ENCODE measurements at places on chromosomes 13 and 19.

DNA sequence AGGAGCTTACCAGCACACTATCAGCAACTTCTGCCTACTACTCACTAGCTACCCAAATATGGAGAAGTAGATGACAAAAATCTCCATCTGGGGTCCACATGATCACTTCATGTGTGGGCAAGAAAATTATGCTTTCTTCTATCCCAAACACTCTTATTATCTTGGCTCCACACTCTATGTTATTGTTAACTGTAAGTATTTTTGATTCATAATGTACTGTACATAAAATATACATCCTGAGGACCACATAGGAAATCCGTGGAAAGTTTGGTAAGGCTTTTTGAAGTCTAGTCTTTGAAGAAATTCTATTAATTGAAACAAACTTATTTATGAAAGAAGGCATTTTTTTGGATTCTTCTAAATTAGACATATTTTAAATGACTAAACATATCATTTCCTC lies 378.8 kb downstream of the DACH1 start:
- H3K4me1 ChIP-seq, result no peaks in the 10 kb centered on the region
- no peak overlapping the region for H3K27ac ChIP-seq
- DNase-seq, result no peak
- H3K27me3 ChIP-seq, result no peaks in the 10 kb centered on the region
- no peaks in the 10 kb centered on the region for H3K36me3 ChIP-seq
- no peak overlapping the region for H3K4me3 ChIP-seq

- H3K36me3 ChIP-seq, result peaks cover 34% of the 10 kb centered on the region
- H3K27me3 ChIP-seq, result no peaks in the 10 kb centered on the region
- H3K4me3 ChIP-seq, result no peak overlapping the region
- H3K4me1 ChIP-seq, result peaks cover 10% of the 10 kb centered on the region
Observed at GRCh38 chr13:19845758-19846157, 17.7 kb downstream of the ZMYM5 start.

DNA sequence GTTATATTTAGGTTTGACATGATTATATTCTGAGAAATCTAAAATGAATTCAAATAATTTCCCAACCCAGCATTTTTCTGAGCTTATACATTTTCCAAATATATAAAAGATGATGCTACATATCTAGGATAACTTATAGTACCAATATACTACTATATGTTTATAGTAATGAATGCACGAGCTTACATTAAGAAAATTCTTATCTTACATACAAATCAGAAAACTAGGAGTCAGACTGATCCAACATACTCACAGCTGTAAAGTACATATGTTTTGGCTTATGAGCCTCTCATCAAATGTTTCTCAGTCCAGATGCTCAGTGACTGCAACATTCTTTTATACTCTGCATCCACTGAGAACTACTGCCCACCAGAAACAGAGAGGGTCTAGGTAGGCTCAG lies 491.3 kb upstream of the KLF12 start:
- H3K4me3 ChIP-seq, result no peak overlapping the region
- H3K4me1 ChIP-seq, result no peaks in the 10 kb centered on the region
- DNase-seq, result no peak
- H3K36me3 ChIP-seq, result peaks cover 1% of the 10 kb centered on the region

GRCh38 chr13:99376132-99376531 lies 68.9 kb upstream of the GPR183 start:
- peak overlapping the region; percentile 67 for H3K4me3 ChIP-seq
- peaks cover 74% of the 10 kb centered on the region for H3K4me1 ChIP-seq
- no peak for DNase-seq
- H3K27ac ChIP-seq, result peak overlapping the region; percentile 93
- H3K36me3 ChIP-seq, result peaks cover 29% of the 10 kb centered on the region

DNA sequence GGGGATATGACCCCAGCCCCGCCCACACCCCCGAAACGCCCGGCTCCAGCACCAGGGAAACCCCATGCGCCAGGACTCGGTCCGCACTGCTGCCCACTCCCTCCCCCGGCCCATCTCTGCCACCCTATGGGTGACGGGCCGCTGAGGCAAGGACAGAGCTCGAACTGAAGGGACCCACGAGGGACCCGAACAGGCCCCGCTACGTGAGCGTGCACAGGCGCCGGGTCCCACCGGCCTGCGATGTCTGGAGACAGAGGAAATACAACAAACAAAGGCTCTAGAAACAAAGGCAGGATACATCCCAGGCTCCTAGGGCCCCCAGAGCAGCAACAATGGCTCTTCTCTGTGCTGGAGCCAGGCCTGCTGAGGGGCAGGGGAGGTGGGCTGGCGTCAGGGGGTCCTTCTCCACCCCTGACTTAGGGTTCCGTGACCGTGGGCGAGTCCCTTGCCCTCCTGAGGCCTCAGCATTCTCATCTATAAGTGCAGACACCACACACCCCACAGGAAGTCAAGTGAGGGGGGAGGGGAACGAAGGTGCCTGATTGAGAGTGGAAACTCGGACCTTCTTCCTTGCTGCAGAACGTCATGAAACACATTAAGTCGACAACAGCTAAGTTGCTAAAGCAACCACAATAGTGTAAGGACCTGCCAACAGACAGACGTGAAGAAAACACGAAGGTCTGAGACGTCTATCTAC lies 3.1 kb downstream of the ABHD17A start:
- DNase-seq, result peak; percentile 89
- H3K4me3 ChIP-seq, result peak overlapping the region; percentile 98
- peaks cover 29% of the 10 kb centered on the region for H3K4me1 ChIP-seq
- H3K36me3 ChIP-seq, result peaks cover 40% of the 10 kb centered on the region

DNA sequence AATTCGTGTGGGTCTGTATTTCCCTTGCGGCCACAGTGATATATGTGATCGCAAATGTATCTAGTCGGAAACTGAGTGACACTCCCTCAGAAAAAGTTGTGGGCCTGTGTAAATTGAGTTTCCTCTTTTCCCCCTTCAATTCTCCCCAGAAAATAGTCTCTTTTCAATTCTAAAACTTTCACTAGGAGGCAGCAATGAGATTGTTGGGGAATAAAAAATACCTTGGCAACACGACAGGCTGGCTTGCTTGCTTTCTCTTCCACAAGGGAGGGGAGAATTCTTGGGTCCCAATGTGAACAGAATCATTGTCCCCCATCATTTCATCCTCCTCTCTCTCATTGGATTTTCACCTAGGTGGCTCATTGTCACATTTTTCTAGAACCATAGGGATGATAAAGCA lies 3.7 kb upstream of the SOX21 start:
- H3K36me3 ChIP-seq, result no peaks in the 10 kb centered on the region
- H3K27ac ChIP-seq, result no peak overlapping the region
- DNase-seq, result no peak
- H3K4me3 ChIP-seq, result no peak overlapping the region
- H3K4me1 ChIP-seq, result no peaks in the 10 kb centered on the region
- H3K27me3 ChIP-seq, result peaks cover 51% of the 10 kb centered on the region

DNA sequence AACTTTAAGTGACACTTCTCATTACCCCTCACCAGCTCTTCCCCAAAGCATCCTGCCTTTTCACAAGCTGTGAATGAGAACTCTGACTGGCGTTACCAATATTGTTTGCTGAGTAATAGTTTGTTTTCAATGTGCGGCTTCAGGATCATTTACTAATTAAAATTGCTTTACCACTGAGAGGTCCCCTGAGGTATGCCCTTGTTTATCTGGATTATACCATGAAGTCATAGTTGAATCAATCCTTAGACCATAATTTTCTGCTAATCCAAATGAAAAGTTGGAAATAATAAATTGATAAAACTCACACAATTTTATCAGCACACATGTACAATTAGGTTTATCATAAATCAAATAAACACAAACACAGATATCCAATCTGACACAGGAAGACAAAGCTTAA lies 568.8 kb downstream of the PCDH9 start:
- no peak for DNase-seq
- no peaks in the 10 kb centered on the region for H3K4me1 ChIP-seq
- no peak overlapping the region for H3K4me3 ChIP-seq
- no peaks in the 10 kb centered on the region for H3K36me3 ChIP-seq
- H3K27me3 ChIP-seq, result no peaks in the 10 kb centered on the region
- no peak overlapping the region for H3K27ac ChIP-seq

DNA sequence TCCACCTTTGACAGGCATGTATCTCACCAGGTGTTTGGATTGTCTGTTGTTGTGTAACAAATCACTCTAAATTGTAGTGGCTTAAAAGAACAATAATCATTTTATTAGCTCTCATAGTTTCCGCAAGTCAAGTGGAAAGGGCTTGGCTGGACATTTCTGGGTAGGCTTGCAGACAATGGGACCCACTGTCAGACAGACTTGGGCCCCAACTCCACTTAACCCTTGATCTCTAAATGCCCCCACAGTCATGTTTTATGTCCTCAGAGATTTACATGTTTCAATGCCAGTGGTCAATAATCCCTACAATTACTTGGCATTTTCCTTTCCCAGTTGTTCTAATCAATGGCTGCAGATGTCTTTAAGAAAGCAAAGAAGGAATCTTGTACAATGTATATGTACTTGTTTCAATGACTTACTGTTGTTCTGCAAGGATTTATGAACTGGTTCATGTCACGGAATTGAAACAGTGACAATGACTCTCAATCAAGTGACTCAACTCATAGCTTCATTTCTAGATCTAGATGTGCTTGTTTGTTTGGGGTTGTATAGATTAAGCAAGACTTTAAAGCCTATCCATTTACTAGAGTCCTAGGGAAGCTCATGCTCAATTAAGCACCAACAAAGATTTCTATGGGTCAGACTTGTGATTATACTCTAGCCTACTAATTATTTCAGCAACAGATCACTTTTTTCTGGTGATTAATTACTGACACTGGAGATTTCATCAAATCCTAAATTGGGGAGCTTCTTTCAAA lies 510.1 kb upstream of the NBEA start:
- H3K27me3 ChIP-seq, result no peaks in the 10 kb centered on the region
- H3K27ac ChIP-seq, result no peak overlapping the region
- no peak overlapping the region for H3K4me3 ChIP-seq
- DNase-seq, result no peak

GRCh38 chr19:12670159-12670928 lies 3.7 kb downstream of the WDR83 start:
- peak overlapping the region; percentile 96 for H3K4me3 ChIP-seq
- no peak for DNase-seq
- no peaks in the 10 kb centered on the region for H3K27me3 ChIP-seq
- peaks cover 35% of the 10 kb centered on the region for H3K36me3 ChIP-seq

- H3K4me1 ChIP-seq, result peaks cover 14% of the 10 kb centered on the region
- peak overlapping the region; percentile 66 for H3K4me3 ChIP-seq
- H3K36me3 ChIP-seq, result peaks cover 2% of the 10 kb centered on the region
- H3K27me3 ChIP-seq, result peaks cover 31% of the 10 kb centered on the region
- H3K27ac ChIP-seq, result no peak overlapping the region
Observed at GRCh38 chr13:41428155-41428554, 29.2 kb upstream of the RGCC start.

GRCh38 chr13:49806126-49806536 lies 13.6 kb upstream of the KPNA3 start:
- no peak for DNase-seq
- no peaks in the 10 kb centered on the region for H3K4me1 ChIP-seq
- peaks cover 1% of the 10 kb centered on the region for H3K36me3 ChIP-seq
- peaks cover 63% of the 10 kb centered on the region for H3K27me3 ChIP-seq
- H3K4me3 ChIP-seq, result no peak overlapping the region
- no peak overlapping the region for H3K27ac ChIP-seq

DNA sequence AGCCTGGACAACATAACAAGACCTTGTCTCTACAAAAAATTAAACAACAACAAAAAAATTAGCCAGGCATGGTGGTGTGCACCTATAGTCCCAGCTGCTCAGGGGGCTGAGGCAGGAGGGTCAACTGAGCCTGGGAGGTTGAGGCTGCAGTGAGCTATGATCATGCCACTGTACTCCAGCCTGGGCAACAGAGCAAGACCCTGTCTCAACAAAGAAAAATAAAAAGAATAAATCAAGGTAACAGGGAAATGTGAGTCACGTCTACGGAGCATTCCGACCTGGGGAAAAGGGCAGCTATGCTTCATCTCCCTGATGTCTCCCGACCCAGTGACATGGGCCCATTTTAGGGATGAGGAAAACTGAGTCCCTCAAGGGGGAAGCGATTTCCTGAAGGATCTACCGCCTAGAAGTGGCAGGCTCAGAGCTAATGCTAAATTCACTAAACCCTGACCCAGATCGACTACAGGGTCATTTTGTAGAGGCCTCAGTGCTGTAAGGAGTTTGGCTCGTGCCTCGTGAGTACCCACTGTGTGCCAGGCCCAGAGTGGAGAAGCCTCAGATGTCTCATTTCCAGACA lies 19.5 kb downstream of the PTPRS start:
- H3K27me3 ChIP-seq, result peaks cover 45% of the 10 kb centered on the region
- H3K36me3 ChIP-seq, result no peaks in the 10 kb centered on the region
- no peak overlapping the region for H3K4me3 ChIP-seq
- DNase-seq, result no peak
